SJSA1 (cell line): ENCODE measurements at places on chromosomes 5 and 9. TPM values are rescaled to one million over a fixed set of nuclear protein-coding genes. Genes with fewer than 3 reads are reported as not detected.

GRCh38 chr5:7671381-7671993 lies 179.4 kb downstream of the CFAP90 start:
- no peak for DNase-seq
- H3K27ac ChIP-seq: no peak overlapping the region
- H3K4me1 ChIP-seq: no peaks in the 10 kb centered on the region
- no peak overlapping the region for H3K4me3 ChIP-seq
- peaks cover 4% of the 10 kb centered on the region for H3K27me3 ChIP-seq

DNA sequence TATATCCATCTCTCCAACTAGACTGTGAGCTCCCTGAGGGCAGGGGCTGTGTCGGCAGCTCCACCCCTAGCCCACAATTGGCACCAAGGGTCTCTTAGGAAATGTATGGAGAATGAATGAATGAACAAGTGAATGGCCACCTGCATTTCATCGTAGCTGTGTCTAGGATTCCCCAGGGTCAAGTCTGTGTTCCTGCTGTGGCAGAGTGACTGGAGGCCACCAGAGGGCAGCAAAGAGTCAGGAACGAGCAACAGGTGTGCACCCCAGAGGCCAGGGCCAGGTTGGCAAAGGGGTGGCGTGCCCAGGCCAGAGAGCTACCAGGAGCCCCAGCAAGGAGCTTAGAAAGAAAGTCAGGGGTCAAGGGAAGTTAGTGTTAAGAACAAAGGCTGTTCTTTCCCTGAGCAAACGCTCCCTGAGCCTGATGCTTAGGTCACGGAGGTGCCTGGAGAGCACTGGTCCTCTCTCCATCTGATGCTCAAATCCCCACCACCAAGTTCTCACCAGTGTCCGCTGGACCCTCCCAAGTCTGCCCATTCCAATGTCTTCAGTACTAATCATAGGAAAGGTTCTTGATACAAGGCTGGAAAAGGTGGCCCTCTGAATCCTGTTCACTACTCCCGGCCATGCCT lies 160.7 kb downstream of the PAX5 start:
- no peak overlapping the region for H3K27ac ChIP-seq
- H3K27me3 ChIP-seq: peaks cover 7% of the 10 kb centered on the region; the same call in 1 of the 2 replicates
- H3K4me1 ChIP-seq: no peaks in the 10 kb centered on the region
- DNase-seq: peak; percentile 33

GRCh38 chr9:121839726-121840500 lies 188.5 kb downstream of the DAB2IP start:
- no peaks in the 10 kb centered on the region for H3K36me3 ChIP-seq
- no peak overlapping the region for H3K27ac ChIP-seq
- peaks cover 8% of the 10 kb centered on the region; the same call in 1 of the 2 replicates for H3K4me1 ChIP-seq
- DNase-seq: no peak
- H3K27me3 ChIP-seq: no peaks in the 10 kb centered on the region

- no peaks in the 10 kb centered on the region for H3K27me3 ChIP-seq
- peak overlapping the region; percentile 71 for H3K27ac ChIP-seq
- no peak for DNase-seq
- H3K36me3 ChIP-seq: no peaks in the 10 kb centered on the region
- H3K4me1 ChIP-seq: peaks cover 26% of the 10 kb centered on the region
Measured at GRCh38 chr5:169650701-169651331, 13.7 kb downstream of the DOCK2 start.

DNA sequence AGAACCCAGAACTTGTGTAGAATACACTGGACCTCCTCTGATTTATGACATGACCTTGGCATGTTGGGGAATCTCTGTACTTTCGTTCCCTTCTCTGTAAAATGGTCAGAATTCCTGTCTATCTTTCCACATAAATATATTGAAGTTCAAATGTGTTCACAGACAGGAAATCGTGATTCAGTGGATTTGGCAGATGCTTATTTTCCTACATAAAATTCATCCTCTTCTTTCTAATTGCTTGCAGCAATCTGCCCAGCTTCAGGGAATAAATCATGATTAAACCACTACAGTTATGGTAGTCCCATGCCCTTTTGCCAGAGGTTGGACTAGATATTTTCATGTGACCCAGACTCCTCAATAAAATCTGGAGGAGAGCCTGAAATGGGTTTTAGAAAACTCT lies 52.1 kb upstream of the ARL15 start:
- H3K4me1 ChIP-seq: peaks cover 24% of the 10 kb centered on the region
- no peak for DNase-seq
- H3K4me3 ChIP-seq: no peak overlapping the region
- no peaks in the 10 kb centered on the region for H3K36me3 ChIP-seq
- H3K27me3 ChIP-seq: no peaks in the 10 kb centered on the region

- H3K4me1 ChIP-seq: no peaks in the 10 kb centered on the region
- H3K4me3 ChIP-seq: no peak overlapping the region
- H3K36me3 ChIP-seq: no peaks in the 10 kb centered on the region
- DNase-seq: no peak
Measured at GRCh38 chr9:12272471-12273120, 420.6 kb upstream of the TYRP1 start.

INSL4 gene
- total RNA-seq: 0.81 TPM in 1 of 2 replicates, not detected in the other

FAT2 gene
- total RNA-seq: under 0.01 TPM in 1 of 2 replicates, not detected in the other

CCDC187 gene
- total RNA-seq: not detected in 2 replicates

PCDHGA4 gene
- 1.2 and 1.7 TPM in 2 replicates for total RNA-seq

CTXN3 gene
- not detected in 2 replicates for total RNA-seq
